ENCODE measurements at places on chromosomes 2 and 18. TPM values are rescaled to one million over a fixed set of nuclear protein-coding genes. Genes with fewer than 3 reads are reported as not detected.

The FTCDNL1 gene
- 0.23 TPM for total RNA-seq

The SH3YL1 gene
- 17.9 TPM for total RNA-seq

The VIT gene
- total RNA-seq: 0.65 TPM

The CYP1B1 gene
- 5.6 TPM for total RNA-seq

DNA sequence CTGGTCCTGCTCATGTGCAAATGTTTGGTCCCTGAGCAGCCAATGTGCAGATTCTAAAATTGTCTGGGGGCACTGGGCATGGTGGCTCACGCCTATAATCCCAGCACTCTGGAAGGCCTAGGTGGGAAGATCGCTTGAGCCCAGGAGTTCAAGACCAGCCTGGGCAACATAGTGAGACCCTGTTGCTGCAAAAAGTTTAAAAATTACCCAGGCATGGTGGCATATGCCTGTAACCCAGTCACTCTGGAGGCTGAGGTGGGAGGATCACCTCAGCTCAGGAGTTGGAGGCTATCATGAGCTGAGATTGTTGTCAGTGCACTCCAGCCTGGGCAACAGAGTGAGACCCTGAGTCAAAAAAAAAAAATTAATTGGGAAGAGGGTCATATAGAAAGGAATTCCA lies 5.1 kb downstream of the LIPG start:
- DNase-seq: no peak

- peak; percentile 49 for DNase-seq
These were observed 22.9 kb upstream of the NCKAP5 start for GRCh38 chr2:133591164-133591563.

DNA sequence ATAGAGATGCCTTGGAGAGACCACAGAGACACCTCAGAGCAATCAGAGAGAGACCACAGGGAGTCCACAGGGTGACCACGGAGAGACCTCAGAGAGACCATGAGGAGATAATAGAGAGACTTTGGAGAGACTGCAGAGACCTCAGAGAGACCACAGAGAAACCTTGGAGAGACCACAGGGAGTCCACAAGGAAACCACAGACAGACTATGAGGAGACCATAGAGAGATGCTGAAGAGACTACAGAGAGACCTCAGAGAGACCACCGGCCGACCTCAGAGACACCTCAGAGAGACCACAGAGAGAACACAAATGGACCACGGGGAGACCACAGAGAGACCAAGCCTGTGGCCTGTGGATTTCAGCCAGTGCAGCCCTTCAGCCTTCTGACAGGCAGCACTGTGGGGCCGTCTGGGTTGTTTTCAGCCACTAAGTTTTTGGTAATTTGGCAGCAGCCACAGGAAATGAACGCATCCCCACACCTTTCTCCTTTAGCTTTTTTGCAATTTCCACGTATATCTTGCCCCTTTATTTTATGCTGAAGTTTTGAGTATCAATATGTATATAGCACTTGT lies 11.4 kb upstream of the TMEM18 start:
- no peak for DNase-seq

GRCh38 chr18:46338766-46339165 lies 234.6 kb downstream of the HAUS1 start:
- DNase-seq: no peak

DNA sequence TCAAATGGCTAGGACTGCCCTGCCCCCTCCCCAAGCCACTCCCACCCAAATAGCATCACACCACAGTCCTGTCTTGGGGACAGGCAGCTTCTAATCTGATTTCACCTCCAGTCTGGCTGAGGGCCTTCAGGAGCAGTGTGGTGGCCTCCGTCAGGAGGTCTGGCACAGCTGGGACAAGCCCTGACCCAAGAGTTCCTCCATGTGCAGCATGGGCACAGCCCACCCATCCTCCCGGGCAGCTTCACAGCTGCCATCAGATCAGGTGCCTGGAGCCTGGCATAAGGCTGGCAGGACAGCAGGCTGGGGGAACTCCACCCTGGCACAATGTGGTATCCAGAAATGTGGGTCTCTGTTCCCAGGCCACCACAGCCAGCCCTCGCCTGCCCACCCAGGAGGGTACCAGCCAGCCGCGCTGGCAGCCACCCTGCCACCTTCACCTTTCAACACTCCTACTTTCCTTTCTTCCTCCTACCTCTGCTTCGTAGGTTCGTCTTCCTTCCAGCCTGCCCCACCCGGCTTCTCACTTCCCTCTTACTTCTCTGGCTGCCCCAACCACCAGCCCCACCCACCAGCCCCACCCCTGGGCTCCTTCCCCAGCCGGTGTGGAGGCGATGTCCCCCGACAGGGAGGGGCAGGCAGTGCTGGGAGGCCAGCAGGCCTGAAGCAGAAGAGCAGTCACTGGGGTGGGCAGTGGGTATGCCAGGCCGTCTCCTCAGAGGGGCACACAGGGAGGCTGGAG lies at the start of gene CAPG:
Gene CAPG (minus strand): TSS at position 522 of the 739 bp plus-strand sequence. CDS start 8,221 bp downstream, outside the sequence.
- no peak for DNase-seq

- DNase-seq: no peak
These were observed 39.3 kb downstream of the THOC1 start for GRCh38 chr18:228586-228985.

- no peak for DNase-seq
These were observed 17.1 kb upstream of the ATRAID start for GRCh38 chr2:27194538-27195354.

DNA sequence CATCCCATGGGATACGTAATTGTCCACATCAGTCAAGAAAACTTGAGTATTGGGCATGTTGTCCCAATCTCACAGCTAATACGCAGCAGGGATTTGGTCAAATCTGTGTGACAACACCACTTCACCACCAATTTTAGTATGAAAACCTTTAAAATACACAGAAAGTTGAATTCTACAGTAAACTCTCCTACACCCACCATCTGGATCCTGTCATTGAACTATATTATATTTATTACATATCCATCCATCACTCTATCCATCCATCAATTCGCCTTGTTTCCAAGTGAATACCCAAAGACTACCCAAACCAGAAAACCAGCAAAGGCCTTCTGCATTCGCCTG lies 846 bp upstream of the FKBP7 start:
- DNase-seq: no peak

DNA sequence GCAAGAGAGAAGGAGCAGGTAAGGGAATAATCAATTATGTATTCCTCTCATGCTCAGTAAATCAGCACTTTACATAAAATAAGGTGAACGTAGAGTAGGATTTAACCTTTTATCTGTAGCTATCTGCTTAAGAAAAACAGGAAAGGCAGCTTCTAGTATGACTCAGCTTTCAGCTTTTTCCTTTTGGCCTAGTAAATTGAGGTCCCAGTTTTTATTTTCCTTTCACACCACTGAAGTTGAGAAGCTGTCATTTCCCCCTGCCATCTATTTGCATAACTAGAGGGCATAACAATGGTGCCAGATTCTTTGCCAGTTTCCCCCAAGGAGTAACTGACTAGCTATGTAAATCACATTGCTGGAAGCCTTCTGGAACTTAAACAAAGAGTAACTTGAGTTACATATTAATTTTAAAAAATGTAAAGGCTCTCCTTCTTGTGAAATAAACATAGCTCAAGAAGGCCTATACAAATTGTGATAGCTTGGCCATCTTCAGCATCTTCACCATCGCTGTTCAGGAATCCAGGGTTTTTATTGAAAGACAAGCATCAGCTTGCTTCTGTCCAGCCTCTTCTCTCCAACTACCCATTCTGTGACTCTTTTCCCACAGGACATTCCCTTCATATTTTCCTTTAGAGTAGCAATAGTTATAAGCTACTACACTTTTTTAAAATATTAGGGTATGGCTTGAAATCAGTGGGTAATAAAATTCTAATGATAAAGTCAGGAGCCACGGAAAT lies 97.0 kb downstream of the KYNU start:
- DNase-seq: peak; percentile 90

DNA sequence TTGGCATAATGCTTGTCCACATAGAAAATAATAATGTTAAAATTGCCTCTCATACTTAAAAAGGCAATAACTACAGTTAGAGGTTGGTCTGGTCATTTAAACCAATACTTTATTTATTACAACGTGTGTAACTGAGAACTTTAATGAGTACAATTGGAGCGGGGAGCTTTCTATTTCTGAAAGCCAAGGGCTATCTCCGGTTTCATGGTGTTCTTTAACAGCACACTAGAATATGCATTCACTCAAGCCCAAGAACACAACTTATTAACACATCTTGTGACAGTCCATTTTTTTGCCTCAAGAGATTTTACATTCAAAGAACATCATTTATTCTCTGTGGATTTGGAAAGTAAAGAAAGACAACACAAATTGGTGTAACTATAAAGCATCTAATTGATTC lies 131.8 kb downstream of the KCNH7 start:
- DNase-seq: no peak

DNA sequence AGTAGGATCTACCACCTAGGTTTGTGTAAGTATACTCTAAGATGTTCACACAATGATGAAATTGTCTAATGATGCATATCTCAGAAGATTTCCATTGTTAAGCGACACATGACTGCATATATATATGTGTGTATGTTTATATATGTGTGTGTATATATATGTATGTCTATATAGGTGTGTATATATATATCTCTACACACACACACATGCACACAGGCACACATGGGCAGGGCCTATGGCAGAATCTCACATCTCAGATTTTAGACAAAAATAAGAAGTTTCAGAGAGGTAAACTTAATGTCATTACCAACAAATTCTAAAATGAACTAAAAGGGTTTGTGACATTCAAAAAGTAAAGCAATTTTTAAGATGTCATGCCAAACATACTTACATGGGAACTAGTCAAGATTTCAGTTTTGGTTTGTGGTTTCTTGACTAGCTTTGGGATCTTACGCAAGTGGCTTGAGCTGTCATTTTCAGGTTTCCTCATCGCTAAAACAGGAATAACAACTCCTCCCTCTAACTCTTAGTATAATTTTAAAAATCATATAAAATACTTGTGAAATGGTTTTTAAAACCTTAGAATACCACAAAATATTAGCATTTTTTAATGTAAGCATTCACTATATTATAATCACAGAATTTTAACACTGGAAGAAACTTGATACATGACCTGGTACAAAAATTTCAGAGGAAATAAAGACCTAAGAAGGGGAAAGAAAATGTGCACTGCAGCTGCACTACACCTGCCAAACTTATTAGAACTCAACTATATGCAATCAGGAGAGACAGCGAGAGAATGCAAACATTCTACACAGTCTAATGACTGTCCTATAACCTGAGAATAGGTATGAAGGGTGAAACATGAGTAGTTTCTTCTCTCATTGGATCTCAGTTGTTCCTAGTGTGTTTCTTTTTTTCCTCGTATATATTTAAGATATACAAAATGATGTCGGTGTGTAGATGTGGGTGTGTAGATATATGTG lies 75.7 kb downstream of the TTC21B start:
- no peak for DNase-seq

DNA sequence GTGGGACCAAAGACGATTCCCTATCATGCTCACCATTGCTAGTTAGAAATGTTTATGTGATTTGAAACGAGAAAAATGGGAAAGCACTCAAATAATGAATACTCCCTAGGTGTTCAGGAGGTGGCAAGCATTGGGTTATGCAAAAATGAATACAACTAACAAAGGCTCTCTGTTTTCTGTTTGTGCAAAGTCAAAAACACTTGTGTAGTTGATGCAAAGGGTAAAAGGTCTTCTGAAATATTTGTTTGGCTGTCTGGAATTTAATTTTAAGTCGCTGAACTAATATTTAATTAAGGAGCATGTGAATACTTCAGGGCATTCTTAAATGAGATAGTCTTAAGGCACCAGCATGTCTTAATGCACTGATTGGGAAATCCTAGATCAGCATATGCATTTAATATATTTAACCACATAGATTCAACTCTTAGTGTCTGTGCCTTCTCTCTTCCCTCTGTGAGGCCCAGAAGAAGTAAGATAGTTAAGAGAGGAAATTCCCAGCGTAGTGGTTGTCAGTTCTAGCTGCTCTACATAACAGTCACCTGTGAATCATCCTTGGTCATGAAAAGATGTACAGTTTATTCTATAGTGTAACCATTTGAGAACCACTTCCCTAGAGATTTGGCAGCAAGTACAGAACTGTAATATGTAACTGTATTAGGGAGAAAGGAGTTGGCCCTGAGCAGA lies 111.9 kb downstream of the EPC2 start:
- DNase-seq: peak; percentile 2

GRCh38 chr2:19020144-19021099 lies 338.0 kb downstream of the OSR1 start:
- no peak for DNase-seq

- DNase-seq: no peak
These were observed 60.7 kb downstream of the LRRFIP1 start for GRCh38 chr2:237688081-237688480.

Measured in dermis blood vessel endothelial cell (primary cell).